Nucleus accumbens (tissue), 56 donors: ENCODE measurements at places on chromosomes 1 and 21.

GRCh38 chr1:197674286-197674685, 101.0 kb downstream of the DENND1B start:
- no peak for DNase-seq

GRCh38 chr1:1671365-1672119, 12.7 kb upstream of the CDK11B start:
- no peak for DNase-seq

- DNase-seq: no peak
Observed at GRCh38 chr1:22139066-22139594, 3.8 kb downstream of the WNT4 start.

DNA sequence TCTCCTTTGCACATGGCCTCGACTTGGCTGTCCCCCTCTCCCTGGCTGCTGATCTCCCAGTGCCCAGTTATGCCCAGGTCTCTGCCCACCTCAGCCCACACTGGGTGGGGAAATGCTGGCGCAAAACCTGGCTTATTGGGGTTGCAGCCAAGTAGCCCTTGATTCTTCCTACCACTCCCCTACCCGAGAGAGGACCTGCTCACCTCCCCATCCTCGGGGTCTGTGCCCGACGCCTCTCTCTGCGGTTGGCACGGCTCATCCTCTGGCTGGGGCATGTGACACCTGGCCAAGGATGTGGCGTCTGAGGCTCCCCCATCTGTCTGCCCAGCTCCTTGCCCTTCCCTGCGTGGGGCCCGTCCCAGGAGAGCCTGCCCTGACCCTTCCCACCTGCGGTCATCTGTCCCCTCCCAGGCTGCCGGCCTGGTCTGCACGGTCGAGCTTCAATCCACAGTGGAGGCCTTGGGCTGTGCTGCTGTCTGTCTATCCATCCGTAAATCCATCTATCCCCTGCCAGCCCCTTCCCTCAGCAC, 6.5 kb upstream of the PEX10 start:
- no peak for DNase-seq

DNA sequence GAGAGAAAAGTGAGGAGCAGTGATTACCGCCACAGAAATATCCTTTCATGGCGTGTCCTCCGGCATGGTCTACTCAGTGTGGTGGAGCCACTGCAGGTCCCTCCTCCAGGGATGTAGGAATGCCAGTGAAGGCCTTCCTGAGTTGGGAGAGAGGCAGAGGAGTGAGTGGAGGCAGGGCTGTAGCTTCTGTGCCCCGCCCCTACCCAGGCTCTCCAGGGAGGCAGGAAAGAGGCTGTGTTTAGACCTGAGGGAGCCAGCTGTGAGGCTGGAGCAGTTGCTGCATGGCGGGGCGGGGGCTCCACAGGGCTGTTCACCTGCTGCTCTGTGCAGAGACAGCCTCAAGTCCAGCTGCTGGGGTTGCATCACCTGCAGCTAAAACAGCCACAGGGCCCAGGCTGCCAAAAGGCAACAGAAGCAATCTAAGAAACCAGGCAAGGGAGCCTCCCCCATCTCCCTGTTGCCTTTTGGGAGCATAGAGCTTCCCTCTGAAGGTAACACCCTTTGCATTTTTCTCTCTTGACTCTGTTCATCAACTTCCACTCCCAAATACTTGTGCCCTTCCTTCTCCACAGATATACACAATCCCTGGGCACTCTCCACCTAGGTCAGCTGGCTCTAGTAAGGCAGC, 801 bp upstream of the ANXA9 start:
- DNase-seq: no peak

DNA sequence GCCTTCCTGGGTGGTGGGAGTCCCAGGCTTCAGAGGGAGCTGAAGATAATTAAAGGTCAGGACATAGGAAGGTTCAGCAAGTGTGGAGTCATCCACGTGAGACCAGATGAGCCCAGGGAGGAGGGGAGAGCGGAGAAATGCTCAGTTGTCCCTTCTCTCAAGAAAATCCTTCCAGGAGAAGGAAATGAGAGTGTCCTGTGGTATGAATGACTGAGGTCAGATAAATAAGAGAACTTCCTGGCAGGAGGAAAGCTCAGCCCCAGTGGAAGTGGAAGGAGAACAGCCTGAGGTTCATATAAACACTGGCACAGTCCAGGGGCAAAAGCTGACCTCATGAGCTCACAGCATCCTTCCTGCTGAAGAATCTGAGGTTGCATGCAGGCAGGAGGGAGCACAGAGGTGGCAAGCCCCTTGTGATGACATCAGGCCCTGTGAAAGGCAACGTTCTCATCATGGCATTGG, 97.6 kb downstream of the NAV1 start:
- no peak for DNase-seq

- DNase-seq: peak; percentile 79
Observed at GRCh38 chr1:210250998-210251679, 18.5 kb downstream of the SERTAD4 start.

DNA sequence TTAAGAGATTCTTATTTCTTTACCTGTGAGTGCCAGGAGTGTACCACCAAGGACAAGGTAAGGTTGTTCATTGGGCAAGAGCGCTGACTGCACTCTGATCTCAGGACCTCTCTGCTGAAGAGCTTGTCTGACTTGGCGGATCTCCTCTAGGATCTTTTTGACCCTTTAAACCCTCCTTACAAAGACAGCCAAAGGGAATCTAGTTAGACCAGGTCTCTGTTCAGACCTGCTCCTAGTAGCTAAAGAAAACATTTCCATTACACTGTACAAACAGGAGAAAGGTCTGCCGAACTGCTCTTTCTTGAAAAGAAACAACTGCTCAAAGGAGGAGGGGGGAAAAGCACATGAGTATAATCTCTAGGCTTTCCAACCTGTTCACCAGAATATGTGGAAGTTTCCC, 49.3 kb downstream of the SMYD2 start:
- DNase-seq: no peak

DNA sequence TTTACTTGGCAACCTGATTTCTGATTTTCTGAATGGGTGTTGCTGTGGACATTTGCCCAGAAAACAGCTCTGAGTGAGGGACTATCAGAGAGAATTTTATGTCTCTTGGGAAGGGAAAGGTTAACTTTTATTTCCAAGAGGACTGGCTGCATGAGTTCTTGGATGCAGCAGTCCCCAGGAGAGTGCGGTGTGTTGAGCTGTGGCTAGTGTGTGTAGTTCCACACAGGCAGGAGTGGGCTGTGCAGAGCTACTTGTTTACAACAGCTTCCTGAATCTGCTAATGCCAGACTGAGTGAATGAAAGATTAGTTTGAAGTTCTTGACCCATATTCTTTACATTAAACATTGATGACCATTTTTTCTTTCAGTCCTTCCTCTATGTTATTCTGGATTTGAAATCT, 41.0 kb upstream of the APOBEC4 start:
- no peak for DNase-seq

GRCh38 chr1:218771931-218772330, 401.7 kb upstream of the LYPLAL1 start:
- DNase-seq: no peak

- DNase-seq: no peak
Observed at GRCh38 chr1:119008483-119009311, 20.6 kb upstream of the TBX15 start.

DNA sequence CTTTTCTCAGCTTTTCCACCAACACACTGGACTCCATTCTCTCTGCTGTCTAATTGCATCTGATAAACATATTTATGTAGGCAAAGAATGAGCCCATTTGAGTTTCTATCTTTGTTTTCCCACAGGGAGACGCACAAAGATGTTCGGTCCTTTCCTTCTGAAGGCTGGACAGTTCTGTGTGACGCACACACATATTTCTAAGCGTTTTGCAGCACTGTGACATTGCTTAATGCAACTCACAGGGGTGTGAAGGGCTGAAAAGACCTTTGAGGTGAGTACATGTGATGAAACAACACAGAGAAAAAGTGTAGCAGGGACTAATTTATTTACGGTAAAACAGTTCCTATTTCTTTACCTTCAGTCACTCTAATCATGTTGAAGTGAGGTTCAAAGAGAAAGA, 323.1 kb upstream of the RUNX1 start:
- no peak for DNase-seq

DNA sequence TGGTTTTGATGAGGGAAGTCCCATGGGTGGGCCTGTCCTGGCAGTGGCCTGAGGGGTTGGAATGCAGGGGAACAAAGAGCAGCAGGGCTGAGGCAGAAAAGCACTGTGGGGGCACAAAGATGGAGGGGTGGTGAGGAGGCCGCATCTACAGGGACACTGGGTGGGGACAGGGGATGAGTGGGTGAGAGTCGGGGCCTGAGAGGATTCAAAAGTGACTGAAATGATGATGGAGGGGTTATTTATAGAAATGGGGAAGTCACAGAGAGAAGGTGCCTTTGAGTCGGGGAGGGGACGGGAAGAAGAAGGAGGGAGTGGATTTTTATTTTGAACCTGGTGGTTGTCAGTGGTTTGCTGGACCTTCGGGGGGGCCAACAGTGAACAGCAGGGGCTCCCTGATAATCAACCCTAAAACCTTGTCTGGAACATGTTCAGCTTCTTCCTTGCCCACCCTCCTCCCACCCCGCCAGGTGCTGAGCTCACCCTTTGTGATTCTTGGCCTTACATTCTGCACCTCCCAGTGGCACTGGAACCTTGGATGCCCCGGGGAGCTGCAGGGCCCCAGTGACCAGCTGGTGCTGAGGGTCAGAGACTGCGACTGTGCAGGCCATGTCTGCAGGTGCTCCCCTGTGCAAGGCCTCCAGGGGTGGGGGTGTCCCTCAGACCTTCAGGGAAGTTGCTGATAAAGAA, 42.9 kb downstream of the IER5 start:
- DNase-seq: no peak

DNA sequence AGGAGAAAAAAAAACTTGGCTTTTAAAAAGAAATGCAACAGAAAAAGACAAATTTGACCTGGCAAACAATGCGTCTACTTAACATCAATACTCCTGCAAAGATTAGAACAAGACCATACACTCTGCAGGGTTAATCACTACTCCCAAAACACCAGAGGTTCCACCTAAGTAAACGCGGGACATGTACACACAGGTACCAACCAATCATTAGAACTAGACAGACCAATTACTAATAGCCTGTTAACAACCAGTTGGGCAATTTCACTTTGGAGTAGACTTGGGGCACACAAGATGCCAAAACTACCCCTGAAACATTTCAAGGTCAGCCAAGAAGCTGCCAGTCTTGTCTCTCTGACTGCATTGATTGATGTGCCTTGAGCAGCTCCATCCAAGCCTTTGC, 125.8 kb downstream of the RRAGC start:
- DNase-seq: no peak

- no peak for DNase-seq
Observed at GRCh38 chr1:89472886-89473417, 51.7 kb upstream of the LRRC8B start.

- no peak for DNase-seq
Observed at GRCh38 chr1:62876535-62876934, 92.6 kb downstream of the ATG4C start.

- DNase-seq: no peak
Observed at GRCh38 chr1:196733091-196733970, 41.3 kb upstream of the CFHR3 start.

DNA sequence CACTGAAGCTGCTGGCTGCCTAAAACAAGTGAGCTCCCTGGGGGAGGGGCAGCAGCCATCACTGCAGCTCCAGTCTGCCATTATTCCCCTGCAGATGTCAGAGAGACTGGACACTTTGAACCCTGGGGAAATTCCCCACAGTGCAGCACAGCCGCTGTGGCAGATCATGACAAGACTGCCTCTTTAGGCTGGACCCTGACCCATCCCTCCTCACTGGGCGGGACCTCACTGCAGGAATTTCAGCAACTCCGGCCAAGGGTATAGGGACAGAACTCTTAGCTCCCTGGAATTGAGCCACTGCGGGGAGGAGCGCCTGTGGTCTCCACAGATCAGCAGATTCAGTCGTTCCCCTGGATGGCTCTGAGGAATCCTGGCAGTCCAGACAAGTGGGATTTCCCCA, 964.6 kb downstream of the BRINP3 start:
- DNase-seq: no peak

- no peak for DNase-seq
Observed at GRCh38 chr21:35489389-35489980, 440.4 kb upstream of the RUNX1 start.

GRCh38 chr1:34328281-34328799, 151.6 kb downstream of the C1orf94 start:
- DNase-seq: no peak

DNA sequence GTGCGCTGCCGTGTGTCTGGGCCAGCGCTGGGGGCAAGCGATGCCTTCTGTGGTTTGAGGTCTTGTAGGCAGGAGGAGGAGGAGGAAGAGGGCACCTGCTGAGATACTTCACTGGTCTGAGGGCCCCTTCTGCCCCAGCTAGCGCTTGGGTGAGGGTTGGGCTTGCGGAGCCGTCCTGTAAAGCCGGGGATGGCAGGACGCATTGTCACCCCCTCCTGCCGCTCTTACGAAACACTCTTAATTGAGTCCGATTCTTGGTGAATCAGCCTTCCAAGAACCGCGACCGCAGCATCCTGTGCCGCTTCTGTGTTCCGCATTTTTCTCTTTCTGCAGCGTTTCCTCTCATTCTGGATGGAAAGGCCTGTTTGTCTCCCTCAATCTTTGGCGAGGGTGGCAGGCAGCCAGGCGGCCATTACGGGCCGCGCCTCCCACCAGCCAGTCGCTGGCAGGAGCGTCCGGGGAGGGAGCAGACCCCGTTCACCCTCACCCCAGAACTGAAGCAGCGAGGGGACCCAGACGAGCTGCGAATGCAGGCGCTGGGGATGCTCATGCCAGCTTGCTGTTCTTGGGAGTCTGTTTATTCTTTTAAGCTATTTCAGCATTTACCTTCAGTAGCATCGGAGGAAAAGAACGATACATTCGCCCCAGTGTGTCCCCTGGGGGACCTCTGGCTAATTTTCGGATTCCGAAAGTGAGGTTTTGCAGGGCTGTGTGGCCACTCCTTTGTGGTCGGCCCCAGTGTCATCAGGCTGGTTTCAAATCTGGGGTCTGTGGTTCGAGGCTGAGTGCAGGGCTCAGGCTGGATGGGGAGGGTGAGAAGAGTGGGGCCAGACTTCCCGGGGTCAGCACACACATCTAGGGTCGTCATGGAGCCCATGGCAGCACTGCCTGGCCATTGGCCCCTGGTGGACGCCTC, 62.7 kb downstream of the SKI start:
- DNase-seq: peak; percentile 46

- no peak for DNase-seq
Observed at GRCh38 chr1:78665809-78666208, 16.2 kb downstream of the IFI44 start.

DNA sequence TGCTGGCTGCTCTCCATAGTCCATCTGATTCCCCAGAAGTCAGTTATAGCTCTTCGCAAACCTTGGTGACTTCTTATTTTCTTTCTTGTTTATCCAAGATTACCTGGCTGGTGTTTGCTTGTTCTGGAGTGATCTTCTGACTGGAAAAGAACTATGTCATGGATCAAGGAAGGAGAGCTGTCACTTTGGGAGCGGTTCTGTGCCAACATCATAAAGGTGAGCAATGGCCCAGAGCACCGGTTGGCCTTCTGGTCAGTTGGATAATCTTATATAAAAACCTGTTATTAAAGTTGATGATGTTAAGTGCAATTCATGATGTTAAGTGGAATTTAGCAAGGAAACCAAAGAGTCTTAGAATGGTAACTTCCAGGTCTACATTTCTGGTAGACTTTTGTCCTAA, 672 bp downstream of the DHDDS start:
- DNase-seq: no peak

- DNase-seq: no peak
Observed at GRCh38 chr1:25661043-25661815, 44.6 kb downstream of the MAN1C1 start.
